Fibroblast of pulmonary artery (primary cell): ENCODE measurements at places on chromosomes 5 and 9.
A peak's percentile ranks its signal among the peaks of the same experiment; 100 is the strongest.

GRCh38 chr5:180575571-180575970, 15.7 kb downstream of the SCGB3A1 start:
- DNase-seq = peak; percentile 33

- peak; percentile 89 for DNase-seq
These were observed 1.3 kb downstream of the GABBR2 start for GRCh38 chr9:98707166-98708102.

GRCh38 chr5:37860206-37860605, 20.4 kb upstream of the GDNF start:
- no peak for DNase-seq

- peak; percentile 93 for DNase-seq
These were observed 346.9 kb upstream of the TLE4 start for GRCh38 chr9:79224672-79225433.
